ENCODE measurements at places on chromosomes 6 and 20.

GRCh38 chr6:165820934-165821333 lies 157.9 kb upstream of the PDE10A start:
- H3K27ac ChIP-seq = no peak overlapping the region
- no peak for DNase-seq
- no peaks in the 10 kb centered on the region for H3K36me3 ChIP-seq
- H3K27me3 ChIP-seq = peaks cover 30% of the 10 kb centered on the region
- no peak overlapping the region for H3K4me3 ChIP-seq

DNA sequence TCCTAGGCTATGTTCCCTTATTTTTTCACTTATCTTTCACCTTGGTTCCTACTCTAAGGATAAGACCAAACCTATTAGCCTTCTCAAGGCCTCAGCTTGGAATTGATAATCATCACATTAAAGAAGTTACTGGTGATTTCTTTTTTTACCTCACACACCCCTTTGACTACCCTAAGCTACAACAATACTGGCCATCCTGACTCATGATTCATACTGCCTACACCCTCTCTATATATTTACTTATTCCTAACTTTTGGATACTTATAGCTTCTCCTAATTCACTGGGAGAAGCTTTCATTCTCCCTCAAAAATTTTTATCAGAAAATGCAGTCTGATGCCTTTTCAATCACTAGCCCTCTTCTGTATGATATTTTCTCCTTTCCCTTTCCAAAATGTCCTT lies 256.1 kb downstream of the TBX18 start:
- H3K27ac ChIP-seq = no peak overlapping the region
- H3K4me1 ChIP-seq = no peaks in the 10 kb centered on the region
- no peak overlapping the region for H3K4me3 ChIP-seq
- DNase-seq = no peak
- H3K27me3 ChIP-seq = no peaks in the 10 kb centered on the region
- no peaks in the 10 kb centered on the region for H3K36me3 ChIP-seq

- no peaks in the 10 kb centered on the region for H3K4me1 ChIP-seq
- no peak overlapping the region for H3K27ac ChIP-seq
- DNase-seq = peak; percentile 76
- H3K36me3 ChIP-seq = peaks cover 14% of the 10 kb centered on the region
- H3K27me3 ChIP-seq = no peaks in the 10 kb centered on the region
- H3K4me3 ChIP-seq = no peak overlapping the region
These were observed 31.0 kb downstream of the GLO1 start for GRCh38 chr6:38671885-38672467.

GRCh38 chr6:90202156-90202555 lies 94.5 kb downstream of the BACH2 start:
- H3K27ac ChIP-seq = no peak overlapping the region
- H3K27me3 ChIP-seq = no peaks in the 10 kb centered on the region
- DNase-seq = no peak
- H3K4me3 ChIP-seq = no peak overlapping the region
- H3K36me3 ChIP-seq = peaks cover 13% of the 10 kb centered on the region
- peaks cover 4% of the 10 kb centered on the region for H3K4me1 ChIP-seq
